ENCODE measurements at places on chromosomes 7 and 10.

- peak; percentile 0 for DNase-seq
Observed at GRCh38 chr10:9579110-9579705, 1438.5 kb upstream of the CELF2 start.

DNA sequence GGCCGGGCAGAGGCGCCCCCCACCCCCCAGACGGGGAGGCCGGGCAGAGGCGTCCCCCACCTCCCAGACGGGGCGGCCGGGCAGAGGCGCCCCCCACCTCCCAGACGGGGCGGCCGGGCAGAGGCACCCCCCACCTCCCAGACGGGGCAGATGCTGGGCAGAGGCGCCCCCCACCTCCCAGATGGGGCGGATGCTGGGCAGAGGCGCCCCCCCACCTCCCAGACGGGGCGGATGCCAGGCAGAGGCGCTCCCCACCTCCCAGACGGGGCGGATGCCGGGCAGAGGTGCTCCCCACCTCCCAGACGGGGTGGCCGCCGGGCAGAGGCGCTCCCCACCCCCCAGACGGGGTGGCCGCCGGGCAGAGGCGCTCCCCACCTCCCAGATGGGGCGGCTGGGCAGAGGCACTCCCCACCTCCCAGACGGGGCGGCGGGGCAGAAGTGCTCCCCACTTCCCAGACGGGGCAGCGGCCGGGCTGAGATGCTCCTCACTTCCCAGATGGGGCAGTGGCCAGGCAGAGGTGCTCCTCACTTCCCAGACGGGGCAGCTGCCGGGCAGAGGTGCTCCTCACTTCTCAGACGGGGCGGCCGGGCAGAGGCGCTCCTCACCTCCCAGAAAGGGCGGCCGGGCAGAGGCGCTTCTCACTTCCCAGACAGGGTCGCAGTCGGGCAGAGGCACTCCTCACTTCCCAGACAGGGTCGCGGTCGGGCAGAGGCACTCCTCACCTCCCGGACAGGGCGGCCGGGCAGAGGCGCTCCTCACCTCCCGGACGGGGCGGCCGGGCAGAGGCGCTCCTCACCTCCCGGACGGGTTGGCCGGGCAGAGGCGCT, 53.6 kb downstream of the ENTPD1 start:
- DNase-seq, result no peak

DNA sequence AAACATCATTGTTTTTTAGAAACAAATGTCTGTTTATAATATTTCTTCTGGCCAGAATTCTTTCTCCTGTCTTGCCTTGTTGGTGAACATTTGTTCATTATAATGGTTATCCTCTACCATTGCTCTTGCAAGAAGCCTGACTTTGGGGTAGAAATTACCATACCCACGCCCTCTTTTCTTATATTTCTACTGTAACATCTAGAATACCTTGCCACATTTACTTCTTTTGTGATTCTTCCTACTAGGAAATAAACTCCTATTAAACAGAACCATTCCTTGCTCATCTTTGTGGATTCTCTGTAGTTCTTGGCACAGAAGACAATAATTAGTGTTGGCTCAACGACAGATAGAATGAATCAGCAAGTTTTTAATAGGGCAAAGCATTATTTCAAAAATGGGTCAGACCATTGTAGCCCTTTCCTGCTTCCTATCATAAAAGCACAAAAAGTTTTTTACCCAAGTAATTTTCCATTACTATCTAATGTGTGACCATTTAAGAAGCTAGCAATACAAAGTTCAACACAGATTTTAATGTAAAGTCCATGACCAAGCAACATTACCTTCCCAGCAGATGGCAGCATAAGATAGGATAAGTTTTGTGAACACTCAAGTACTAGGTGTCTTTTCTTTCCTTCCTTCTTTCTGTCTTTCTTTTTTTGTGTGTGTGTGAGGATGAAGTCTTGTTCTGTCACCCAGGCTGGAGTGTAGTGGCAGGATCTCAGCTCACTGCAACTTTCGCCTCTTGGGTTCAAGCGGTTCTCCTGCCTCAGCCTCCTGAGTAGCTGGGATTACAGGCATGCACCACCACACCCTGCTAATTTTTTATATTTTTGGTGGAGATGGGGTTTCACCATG, 270.4 kb downstream of the HGF start:
- peak; percentile 83 for DNase-seq

- DNase-seq, result no peak
Observed at GRCh38 chr10:112071596-112072133, 111.9 kb downstream of the GPAM start.

- DNase-seq, result no peak
Observed at GRCh38 chr7:45258533-45259226, 101.1 kb downstream of the RAMP3 start.

- peak; percentile 46 for DNase-seq
Observed at GRCh38 chr7:103573479-103574058, 127.6 kb upstream of the SLC26A5 start.

DNA sequence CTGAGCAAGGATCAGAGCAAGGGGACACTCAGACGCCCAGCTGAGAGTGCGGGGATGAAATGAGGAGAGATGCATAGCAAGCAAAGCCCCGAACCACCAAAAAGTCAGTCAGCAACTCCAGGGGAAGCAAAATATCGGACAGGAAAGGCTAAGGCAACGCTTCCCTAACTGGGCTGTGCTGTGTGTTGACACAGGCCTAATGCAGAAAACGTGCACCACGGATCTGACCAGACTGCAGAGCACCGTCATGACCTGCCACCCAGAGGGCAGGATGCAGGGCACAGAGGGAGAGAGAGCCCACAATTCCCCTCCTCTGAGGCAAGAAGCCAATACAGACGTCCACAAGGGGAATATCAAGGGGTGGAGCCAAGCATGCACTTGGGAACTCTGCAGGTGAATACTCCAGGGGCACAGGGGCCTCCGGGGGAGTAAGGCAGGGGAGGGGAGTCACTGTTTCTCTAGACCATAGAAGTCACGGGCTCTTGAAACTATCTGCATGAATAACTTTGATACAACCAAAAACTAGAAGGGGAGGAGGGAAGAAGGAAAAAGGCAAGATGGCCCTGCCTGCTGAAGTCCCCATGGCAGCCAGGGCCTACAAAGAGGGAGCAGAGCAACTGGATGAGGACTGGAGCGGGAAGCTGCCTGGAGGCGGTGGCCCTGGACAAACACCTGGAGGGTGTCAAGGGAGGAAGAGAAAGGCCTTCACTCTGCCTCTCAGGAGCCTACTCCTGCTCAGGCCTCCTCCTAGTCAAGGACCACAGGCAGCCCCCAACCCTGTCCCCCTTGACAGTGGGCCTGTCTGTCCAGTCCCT, 26.2 kb downstream of the GRID1 start:
- no peak for DNase-seq

GRCh38 chr7:96055717-96056116, 266.2 kb downstream of the SLC25A13 start:
- DNase-seq, result no peak

Data from fibroblast of skin of scalp (primary cell).